ENCODE measurements at places on chromosomes 2 and 18. TPM values are rescaled to one million over a fixed set of nuclear protein-coding genes. Genes with fewer than 3 reads are reported as not detected.

- H3K27ac ChIP-seq: no peak overlapping the region
- no peak overlapping the region for H3K4me3 ChIP-seq
- H3K36me3 ChIP-seq: no peaks in the 10 kb centered on the region
- H3K4me1 ChIP-seq: no peaks in the 10 kb centered on the region
- DNase-seq: no peak
Observed at GRCh38 chr2:222038067-222038802, 260.6 kb downstream of the PAX3 start.

DNA sequence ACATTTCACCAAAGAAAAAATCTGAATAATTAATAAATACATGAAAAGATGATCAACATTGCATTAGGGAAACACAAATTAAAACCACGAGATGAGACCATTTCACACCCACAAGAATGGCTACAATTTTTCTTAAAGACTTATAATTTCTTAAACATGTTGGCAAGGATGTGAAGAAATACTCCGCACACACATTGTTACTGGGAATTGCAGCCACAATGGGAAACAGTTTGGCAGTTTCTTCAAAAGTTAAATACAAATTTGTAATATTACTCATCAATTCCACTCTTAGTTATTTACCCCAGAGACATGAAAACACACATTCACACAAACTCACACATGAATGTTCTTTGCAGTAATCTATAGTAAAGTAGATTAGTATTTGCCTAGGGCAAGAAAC lies 363.3 kb upstream of the SMIM21 start:
- DNase-seq: no peak
- peaks cover 3% of the 10 kb centered on the region for H3K27me3 ChIP-seq
- no peak overlapping the region for H3K27ac ChIP-seq
- no peaks in the 10 kb centered on the region for H3K36me3 ChIP-seq

Gene TFCP2L1
- 3.0 TPM for total RNA-seq

Gene CSRNP3
- total RNA-seq: 18.4 TPM

- peaks cover 5% of the 10 kb centered on the region for H3K36me3 ChIP-seq
- peaks cover 73% of the 10 kb centered on the region for H3K27me3 ChIP-seq
- peak overlapping the region; percentile 36 for H3K27ac ChIP-seq
- H3K4me3 ChIP-seq: peak overlapping the region; percentile 92
Observed at GRCh38 chr2:74497777-74498499, 1.5 kb downstream of the LBX2 start.

DNA sequence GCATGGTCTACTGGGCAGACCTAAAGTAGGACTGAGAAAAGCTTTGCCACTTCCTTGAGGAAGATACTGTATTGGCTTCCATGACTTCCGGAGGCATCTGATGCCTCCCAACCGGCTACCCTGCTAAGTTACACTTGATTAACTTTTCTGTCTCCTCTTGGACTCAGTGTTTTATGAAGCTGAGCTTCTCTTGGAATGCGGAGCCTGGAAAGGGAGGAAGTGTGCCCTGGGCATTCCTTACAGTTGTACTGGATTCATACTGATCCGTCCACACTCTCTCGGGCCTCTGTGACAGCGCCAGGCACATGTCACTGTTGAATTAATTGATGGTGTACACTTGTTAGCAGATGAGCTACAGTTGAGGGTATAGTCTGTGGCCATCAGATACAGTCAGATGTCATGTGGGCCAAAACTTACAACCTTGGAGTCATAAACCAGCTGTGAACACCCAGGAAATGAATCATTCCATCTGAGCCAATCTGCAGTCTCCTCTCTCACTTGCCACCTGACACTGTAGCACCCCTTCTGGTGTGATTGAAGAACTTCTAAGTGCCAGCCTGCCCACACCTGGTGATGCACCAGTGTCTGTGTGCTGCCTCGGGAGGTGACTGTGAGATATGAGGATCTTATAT lies 122.5 kb downstream of the FHOD3 start:
- H3K4me3 ChIP-seq: no peak overlapping the region
- H3K4me1 ChIP-seq: peaks cover 7% of the 10 kb centered on the region
- H3K36me3 ChIP-seq: no peaks in the 10 kb centered on the region
- no peak overlapping the region for H3K27ac ChIP-seq
- peaks cover 5% of the 10 kb centered on the region for H3K27me3 ChIP-seq

Gene RNF103
- total RNA-seq: 21.2 TPM

GRCh38 chr2:104847586-104848160 lies 6.2 kb upstream of the POU3F3 start:
- no peaks in the 10 kb centered on the region for H3K36me3 ChIP-seq
- peaks cover 16% of the 10 kb centered on the region for H3K4me1 ChIP-seq
- peaks cover 93% of the 10 kb centered on the region for H3K27me3 ChIP-seq
- no peak for DNase-seq
- no peak overlapping the region for H3K4me3 ChIP-seq

- no peak overlapping the region for H3K4me3 ChIP-seq
- no peak overlapping the region for H3K27ac ChIP-seq
- H3K4me1 ChIP-seq: peaks cover 6% of the 10 kb centered on the region
- no peaks in the 10 kb centered on the region for H3K27me3 ChIP-seq
- no peaks in the 10 kb centered on the region for H3K36me3 ChIP-seq
Observed at GRCh38 chr18:45197526-45197970, 417.7 kb upstream of the SLC14A2 start.

DNA sequence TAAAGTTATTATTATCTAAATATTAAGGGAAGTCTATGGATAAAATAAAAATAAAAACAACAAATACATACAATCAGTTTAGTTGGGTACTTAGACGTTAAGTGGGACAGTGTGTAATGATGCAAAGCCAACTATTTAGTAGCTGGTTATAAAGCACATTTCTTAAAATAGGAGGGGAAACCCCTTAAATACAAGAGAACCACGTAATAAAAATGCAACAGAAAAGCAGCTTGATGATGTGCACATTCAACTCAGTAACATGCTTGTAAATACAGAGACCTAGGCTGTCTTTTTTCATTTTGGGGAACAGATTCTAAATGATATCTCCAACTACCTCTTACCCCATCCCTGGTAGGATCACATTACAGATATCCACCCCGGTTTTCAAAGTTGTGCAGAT lies 134.3 kb upstream of the AQP4 start:
- no peak overlapping the region for H3K27ac ChIP-seq
- DNase-seq: no peak
- no peaks in the 10 kb centered on the region for H3K27me3 ChIP-seq
- H3K4me1 ChIP-seq: peaks cover 11% of the 10 kb centered on the region

DNA sequence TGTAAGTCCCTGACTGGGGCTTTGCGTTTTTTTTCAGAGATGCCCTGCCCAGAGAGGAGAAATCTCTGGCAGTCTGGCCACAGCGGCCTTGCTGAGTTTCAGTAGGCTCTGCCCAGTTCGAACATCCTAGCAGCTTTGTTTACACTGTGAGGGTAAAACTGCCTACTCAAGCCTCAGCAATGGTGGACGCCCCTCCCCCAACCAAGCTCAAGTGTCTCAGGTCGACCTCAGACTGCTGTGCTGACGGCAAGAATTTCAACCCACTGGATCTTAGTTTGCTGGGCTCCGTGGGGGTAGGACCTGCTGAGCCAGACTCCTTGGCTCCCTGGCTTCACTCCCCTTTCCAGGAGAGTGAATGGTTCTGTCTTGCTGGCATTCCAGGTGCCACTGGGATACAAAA lies 31.7 kb downstream of the L3MBTL4 start:
- H3K27ac ChIP-seq: no peak overlapping the region
- no peak overlapping the region for H3K4me3 ChIP-seq
- DNase-seq: no peak
- no peaks in the 10 kb centered on the region for H3K36me3 ChIP-seq

DNA sequence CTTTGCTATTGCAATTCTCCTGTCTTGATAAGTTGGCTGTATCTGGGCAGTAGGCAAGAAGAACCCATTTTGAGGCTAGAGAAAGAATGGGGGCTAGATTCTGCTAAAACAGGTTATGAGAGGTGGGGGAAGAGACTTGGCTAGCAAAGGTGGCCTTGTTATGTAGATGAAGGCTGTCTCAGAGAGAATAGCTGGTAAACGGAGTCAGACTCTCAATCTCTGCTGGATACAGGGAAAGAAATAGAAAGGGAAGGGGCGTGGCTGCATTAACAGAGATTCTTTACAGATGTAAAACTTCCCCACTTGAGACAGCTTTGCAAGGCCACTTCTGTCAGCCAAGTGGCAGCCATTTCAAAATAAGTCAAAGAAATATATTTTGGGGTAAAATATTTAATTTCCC lies 38.1 kb upstream of the ARHGAP25 start:
- H3K27ac ChIP-seq: no peak overlapping the region
- H3K4me3 ChIP-seq: no peak overlapping the region
- peaks cover 6% of the 10 kb centered on the region for H3K4me1 ChIP-seq
- no peaks in the 10 kb centered on the region for H3K36me3 ChIP-seq

DNA sequence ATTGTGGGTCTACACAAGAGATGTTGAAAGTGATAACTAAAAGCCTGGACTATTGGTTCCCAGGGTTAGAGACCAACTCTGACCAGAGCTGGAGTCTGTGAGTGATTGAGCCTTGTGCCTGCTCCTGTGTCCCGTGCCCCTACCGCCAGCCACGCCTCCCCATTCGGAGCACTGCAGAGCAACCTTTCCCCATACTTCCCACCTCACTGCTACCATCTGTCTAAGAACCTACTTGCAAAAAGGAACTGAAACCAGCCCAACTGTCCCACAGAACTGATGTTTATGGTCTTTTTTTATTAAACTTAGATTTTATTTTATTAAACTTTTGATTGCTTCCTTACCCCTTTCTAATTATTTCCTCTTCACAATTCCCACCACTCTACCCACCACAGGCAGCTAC lies 300.3 kb upstream of the MGAT5 start:
- DNase-seq: no peak
- H3K4me1 ChIP-seq: no peaks in the 10 kb centered on the region
- H3K4me3 ChIP-seq: no peak overlapping the region
- H3K36me3 ChIP-seq: no peaks in the 10 kb centered on the region
- H3K27me3 ChIP-seq: peaks cover 10% of the 10 kb centered on the region
